ENCODE measurements at places on chromosomes 7 and 10.

GRCh38 chr10:84214612-84215235, 10.6 kb downstream of the LRIT2 start:
- DNase-seq: no peak

DNA sequence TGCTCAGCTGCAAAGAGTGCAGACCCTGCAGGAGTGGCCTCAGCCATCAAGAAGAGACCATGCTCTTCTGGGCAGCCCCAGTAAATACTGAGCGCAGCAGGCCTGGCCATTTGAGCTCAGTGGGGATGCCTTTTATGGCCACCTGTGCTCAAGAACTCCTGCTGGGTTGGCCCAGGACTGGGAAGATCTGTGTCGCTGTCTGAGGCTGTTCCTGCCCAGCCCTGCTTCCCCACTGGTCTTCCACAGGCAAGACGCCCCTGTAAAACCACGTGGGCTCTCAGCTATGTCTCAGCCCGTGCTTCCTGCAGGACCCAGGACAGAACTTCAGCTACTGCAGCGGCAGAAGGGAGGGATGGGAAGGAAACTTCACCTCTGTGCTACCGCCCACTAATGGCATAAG, 10.5 kb upstream of the PPIF start:
- DNase-seq: no peak

DNA sequence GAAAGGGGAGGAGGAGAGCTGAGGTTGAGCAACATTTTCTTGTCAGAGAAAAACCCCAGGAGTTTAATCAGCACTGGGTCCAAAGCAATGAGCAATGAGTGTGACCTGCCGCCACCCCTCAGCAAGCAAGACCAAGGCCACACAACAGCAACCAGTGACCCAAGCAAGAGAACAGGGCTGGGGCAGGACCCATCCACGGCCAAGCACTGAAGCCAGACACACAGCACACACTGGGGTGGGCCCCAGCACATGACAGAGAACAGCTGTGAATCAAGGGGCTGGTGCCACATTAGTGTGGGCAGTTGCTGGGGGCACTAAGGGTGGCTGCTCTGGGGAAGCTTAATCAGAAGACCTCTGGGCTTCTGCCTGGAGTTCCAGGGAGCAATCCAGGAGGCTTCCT, 16.2 kb downstream of the TMEM72 start:
- DNase-seq: no peak

DNA sequence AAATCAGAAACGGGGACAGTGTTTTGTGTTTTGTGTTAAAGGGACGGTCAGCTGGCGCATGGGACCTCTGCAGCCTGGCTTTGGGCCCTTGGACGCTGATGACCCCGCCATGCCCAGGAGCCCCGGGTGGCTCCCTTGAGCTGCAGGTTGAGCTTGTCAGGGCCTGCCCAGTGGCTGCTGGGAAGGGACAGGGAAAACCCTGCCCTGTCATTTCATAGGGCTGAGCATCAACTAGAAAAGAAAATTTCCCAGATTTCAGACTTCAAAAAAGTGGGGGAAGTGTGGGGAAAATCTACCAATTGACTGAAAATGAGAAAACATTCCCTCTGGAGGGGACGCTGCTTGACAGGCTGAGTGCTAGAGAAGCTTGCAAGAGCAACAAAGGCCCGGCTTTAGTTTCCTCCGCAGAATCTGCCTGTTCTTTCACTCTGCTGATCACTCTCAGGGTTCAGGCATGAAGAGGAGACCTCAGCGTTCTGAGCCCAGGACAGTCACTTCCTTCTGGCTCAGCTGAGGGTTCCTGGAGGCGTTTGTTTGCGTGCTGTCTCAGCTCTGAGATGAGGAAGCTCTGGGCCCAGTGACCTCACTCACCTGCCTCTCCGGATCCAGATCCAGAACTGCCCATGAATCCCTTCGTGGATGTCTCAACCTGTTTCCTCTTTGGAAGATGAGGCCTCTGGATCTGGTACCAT, 18.6 kb upstream of the DNAJB6 start:
- no peak for DNase-seq

DNA sequence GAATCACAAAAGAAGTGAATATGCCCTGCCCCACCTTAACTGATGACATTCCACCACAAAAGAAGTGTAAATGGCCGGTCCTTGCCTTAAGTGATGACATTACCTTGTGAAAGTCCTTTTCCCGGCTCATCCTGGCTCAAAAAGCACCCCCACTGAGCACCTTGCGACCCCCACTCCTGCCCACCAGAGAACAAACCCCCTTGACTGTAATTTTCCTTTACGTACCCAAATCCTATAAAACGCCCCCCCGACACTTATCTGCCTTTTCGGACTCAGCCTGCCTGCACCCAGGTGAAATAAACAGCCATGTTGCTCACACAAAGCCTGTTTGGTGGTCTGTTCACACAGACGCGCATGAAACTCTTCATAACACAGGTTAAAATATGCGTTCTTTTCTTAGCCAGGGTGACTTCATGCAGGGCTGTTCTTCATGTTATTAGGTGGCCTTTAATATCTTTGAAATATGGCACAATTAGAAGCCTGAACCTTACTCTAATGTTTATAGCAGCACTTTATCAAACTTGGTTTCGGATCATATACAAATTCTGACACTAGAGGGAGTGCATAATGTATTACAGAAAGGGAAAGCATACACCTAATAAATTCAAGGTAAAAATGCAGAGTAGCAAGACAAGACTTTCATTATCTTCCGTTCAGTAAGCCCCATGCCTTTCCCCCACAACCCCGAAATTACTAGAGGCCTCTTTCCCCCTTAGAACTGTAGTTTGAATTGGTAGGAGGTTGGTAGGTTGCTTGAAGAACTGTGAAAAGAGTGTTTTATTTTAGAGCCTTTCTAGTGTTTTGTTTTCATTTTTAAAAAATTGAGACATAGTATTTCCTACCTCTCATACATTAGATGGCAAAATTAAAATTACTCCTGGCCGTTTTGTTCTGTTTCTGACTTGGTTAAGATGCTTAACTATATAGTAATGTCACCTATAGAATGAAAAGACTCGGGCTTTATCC, 117.9 kb downstream of the NPY start:
- DNase-seq: no peak

DNA sequence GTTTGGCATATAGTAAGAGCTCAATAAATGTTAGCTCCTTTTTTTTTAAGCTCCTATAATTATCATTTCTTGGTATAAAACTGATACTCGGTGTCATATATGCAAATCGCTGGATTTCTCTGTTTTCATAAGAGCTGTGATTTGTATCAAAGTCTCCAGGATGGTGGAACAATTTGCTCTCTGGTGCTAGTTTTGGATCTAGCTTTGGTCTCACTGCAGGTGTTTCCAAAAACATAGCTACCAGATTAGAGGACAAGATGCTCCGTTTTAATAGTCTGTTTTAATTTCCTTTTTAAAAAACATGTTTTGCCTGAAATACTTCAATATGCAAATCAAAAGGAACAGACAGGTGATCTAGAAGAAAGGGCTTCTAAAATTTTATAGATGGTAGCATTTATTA, 25.3 kb downstream of the ADAM22 start:
- DNase-seq: no peak

GRCh38 chr7:125592331-125592730, 662.7 kb upstream of the POT1 start:
- DNase-seq: no peak

GRCh38 chr10:76759681-76760080, 877.9 kb downstream of the KCNMA1 start:
- no peak for DNase-seq

GRCh38 chr7:102146122-102146521, 140.5 kb upstream of the SH2B2 start:
- no peak for DNase-seq

GRCh38 chr7:90597563-90598253, 1.6 kb downstream of the CDK14 start:
- DNase-seq: no peak

DNA sequence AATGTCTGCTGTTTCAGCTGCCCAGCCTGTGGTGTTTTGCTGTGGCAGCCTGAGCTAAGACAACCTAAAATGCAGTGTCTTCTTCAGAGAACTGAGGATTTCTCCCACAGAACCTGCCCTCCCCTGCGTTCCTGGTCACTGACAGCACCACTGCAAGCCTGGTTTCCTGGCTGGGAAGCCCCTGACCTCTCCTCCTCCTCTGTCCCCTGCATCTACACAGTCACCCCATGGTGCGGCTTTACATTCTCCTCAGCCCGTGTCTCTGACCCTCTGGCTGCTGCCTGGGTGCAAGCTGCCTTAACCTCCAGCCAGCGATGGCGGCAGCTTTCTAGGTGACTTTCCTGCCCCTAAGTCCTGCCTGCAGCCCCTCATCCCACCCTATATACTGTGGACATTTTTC, 337.3 kb upstream of the ZNF32 start:
- DNase-seq: no peak

GRCh38 chr7:5769571-5769970, 11.9 kb downstream of the RNF216 start:
- DNase-seq: no peak

GRCh38 chr7:36301914-36302771, 87.5 kb upstream of the ANLN start:
- DNase-seq: no peak

GRCh38 chr7:7772397-7772821, 54.0 kb upstream of the RPA3 start:
- no peak for DNase-seq

GRCh38 chr10:69807122-69807521, 5.4 kb downstream of the COL13A1 start:
- DNase-seq: no peak

DNA sequence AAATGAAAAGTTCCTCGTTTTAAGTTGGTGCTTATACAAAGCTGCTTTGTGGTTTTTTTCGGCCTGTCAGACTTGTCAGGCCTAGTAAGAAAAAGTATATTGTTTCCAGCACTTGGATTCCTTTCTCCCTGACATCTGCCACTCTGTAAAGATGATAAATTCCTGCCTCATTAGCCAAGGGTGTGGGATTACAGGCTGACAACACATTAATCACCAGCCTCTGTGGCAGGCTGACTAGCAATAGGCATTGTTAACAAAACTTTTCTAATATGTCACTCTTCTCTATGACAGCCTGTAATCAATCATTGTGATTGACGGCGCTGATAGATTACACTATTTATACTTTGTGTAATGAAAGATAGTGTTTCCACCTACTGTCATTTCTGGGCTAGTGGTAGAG, 682.5 kb downstream of the LRMDA start:
- no peak for DNase-seq

DNA sequence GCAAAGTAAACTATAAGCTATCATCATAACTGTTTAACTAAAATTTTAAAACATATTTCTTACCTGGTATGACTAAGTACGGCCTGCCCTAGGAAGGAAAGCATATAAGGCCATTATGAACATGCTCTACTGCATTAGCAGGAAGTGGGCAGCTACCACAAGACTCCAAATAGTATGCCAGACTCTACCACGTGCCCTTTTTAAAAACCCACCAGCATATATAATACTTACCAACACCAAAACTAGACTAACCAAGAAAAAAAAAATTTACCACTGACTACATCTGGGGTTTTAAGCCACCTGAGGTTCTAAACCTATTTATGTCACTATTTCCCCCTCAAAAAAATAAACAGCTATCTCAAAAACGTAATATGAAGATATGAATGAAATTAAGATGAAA, 30.1 kb downstream of the NUDCD3 start:
- peak; percentile 90 for DNase-seq

- DNase-seq: no peak
Measured at GRCh38 chr10:31101123-31101522, 69.5 kb upstream of the ZNF438 start.

GRCh38 chr7:127652333-127653248, 597 bp downstream of the SND1 start:
- DNase-seq: no peak

DNA sequence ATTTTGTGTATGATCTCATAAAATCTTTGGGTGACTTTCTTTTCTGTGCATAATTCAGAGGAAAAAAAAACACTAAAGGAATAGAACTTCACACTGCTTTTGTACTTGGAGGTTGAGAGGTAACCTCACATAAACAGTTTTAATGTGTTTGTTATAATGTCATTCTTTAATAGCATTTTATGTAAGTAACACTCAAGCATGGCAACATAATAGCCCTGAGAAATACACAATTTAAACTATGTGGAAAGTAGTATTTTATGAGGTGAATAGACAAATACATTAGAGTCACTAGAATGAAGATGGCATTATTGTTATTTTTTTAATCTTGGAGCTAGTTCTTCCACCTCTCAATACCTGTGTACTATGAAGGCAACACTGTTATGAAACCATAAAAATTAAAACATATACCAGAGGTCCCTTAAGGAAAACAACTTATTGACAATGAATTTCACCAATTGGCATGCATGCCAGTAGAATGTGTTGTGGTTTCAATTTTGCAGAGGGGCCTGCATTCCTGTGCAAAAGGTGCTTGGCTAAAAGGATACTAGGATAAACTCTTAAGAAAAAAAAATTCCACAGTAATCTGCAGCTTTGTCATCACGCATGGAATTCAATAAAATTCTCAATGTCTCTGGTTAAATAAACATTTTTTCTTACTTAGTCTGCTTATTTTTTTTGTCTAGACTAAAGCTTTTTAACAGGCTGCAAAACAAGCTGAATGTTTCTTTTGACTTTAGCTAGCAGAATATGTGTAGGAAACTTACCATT, 102.5 kb downstream of the CD36 start:
- DNase-seq: no peak

DNA sequence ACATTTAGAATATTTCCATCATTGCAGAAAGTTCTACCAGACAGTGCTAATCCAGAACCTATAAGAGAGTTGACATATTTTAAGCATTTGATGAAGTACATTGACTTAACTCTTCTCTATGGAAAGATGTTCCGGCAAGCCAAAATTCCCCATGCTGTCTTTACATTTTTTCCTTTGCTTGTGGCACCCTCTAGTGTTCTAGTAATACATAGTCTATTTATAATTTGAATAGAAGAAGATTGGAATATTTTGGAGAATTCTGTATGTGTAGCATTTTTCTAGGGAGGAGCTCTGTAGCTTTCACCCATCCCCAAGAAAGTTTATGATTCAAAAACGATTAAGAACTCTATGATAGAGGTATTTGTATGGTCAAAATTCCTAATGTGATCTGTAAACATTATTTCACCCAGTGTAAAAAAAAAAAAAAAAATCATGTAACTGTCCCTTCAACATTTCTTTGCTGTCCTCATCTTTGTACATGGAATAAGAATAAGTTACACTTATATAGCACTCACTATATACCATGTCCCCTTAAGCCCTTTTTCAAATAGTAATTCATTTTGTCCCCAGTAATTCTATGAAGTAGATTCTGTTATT, 33.2 kb downstream of the NRF1 start:
- peak; percentile 4 for DNase-seq

GRCh38 chr10:108014145-108014901, 849.8 kb upstream of the SORCS1 start:
- DNase-seq: no peak
